ENCODE measurements at places on chromosomes 7 and 10. TPM values are rescaled to one million over a fixed set of nuclear protein-coding genes. Genes with fewer than 3 reads are reported as not detected.

ADRB1 gene
- total RNA-seq, result not detected

WNT8B gene
- total RNA-seq, result not detected

HDAC9 gene
- total RNA-seq, result 40.6 TPM

GRCh38 chr10:110141871-110142635, 65.4 kb upstream of the MXI1 start:
- no peak for DNase-seq

GRCh38 chr10:126094537-126094936, 198.2 kb downstream of the FANK1 start:
- DNase-seq, result no peak

GRCh38 chr10:111481261-111481826, 404.5 kb downstream of the ADRA2A start:
- DNase-seq, result peak; percentile 1

GRCh38 chr10:110812583-110812982, 59.1 kb upstream of the PDCD4 start:
- DNase-seq, result no peak

DNA sequence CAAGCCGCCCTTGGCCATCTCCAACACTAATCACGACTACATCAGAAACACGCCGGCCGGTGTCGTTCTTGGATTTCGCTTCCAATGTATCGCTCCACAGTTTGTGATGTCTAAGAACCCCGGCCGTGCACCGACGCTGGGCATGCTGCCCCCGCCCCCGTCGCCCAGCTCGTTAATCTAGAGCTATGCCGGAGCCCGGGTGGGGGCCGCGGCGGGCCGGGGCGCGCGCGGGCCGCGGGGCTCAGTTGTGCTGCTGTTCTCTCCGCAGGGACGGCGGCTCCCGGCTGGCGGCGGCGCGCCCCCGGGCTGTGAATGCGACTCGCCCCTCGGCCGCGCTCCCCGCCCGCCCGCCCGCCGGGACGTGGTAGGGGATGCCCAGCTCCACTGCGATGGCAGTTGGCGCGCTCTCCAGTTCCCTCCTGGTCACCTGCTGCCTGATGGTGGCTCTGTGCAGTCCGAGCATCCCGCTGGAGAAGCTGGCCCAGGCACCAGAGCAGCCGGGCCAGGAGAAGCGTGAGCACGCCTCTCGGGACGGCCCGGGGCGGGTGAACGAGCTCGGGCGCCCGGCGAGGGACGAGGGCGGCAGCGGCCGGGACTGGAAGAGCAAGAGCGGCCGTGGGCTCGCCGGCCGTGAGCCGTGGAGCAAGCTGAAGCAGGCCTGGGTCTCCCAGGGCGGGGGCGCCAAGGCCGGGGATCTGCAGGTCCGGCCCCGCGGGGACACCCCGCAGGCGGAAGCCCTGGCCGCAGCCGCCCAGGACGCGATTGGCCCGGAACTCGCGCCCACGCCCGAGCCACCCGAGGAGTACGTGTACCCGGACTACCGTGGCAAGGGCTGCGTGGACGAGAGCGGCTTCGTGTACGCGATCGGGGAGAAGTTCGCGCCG, 1.9 kb downstream of the VWC2 start:
- no peak for DNase-seq

GRCh38 chr10:100333661-100334440, 3.8 kb upstream of the PKD2L1 start:
- DNase-seq, result peak; percentile 57

DNA sequence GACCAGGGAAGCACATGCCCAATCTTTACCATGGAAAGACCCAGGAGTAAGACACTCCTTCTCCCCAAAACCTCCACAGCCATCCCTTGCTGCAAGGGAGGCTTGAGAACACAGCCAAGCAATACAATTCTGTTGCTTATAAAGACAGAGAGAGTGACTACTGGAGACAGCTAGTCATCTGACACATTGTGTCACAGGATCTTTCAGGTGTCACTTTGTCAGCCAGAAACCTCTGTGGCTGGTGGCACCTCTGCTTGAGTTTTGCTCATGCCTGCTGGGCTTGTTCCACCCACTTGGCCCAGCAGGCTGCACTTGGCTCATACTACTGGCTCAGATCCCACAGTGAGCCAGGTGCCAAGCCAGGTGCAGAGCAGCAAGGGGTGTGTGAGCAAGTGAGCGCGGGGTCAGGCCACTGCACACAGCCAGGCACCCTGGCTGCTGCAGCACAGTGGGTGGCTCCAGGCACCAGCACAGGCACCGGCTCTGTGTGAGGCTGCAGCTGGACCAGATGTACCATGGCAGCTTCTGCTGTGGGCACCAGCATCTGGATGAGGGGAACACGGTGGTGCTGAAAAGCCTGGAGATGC, 12.4 kb upstream of the PRLHR start:
- no peak for DNase-seq

- DNase-seq, result no peak
Measured at GRCh38 chr7:27299861-27300260, 57.3 kb downstream of the EVX1 start.

- DNase-seq, result no peak
Measured at GRCh38 chr10:101218351-101219138, 10.7 kb downstream of the LBX1 start.

DNA sequence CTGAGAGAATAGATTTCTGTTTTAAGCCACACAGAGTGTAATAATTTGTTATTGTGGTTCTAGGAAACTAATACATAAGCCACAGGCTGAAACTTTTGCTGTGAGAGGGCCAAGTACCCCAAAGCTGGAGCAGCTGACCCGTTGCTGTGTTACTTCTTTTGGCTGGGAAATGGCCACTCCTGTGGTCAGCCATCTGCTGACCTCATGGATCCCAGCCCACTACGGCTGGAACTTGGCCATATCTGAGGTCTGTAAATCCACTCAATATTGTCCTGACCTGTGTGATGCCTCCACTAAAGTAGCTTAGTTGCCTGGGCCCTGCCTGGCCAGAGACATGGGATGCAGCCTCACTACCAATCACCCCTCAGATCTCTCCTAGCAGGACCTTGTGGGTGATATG, 17.4 kb upstream of the LOXL4 start:
- peak; percentile 16 for DNase-seq

- peak; percentile 82 for DNase-seq
Measured at GRCh38 chr10:102119417-102120141, 589 bp downstream of the LDB1 start.

- DNase-seq, result no peak
Measured at GRCh38 chr10:11962176-11962575, 80.4 kb downstream of the UPF2 start.
